ENCODE measurements at places on chromosomes 3 and 15. TPM values are rescaled to one million over a fixed set of nuclear protein-coding genes. Genes with fewer than 3 reads are reported as not detected.

- no peak for DNase-seq
These were observed 252.0 kb downstream of the UBE2E2 start for GRCh38 chr3:23455084-23455483.

DNA sequence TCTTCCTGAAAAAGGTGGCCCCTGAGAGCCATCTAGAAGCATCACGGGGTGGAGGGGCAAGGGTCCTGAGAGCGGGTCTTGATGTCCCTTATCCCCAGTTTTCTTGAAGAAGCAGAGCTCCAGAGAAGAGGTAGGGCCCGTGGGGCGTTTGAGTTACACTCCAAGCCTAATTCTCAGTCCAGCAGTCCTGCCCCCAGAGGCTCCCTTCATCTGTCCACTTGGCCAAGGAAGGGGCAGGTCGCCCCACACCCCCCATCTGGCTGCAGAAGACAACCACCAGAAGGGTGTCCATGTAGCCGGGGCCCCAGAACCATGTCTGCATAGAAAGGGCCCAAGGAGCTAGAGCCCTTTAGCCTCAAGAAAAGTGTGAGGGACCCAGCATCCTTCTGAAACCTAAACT is 25.5 kb upstream of the RPL32 start:
- DNase-seq: no peak

DNA sequence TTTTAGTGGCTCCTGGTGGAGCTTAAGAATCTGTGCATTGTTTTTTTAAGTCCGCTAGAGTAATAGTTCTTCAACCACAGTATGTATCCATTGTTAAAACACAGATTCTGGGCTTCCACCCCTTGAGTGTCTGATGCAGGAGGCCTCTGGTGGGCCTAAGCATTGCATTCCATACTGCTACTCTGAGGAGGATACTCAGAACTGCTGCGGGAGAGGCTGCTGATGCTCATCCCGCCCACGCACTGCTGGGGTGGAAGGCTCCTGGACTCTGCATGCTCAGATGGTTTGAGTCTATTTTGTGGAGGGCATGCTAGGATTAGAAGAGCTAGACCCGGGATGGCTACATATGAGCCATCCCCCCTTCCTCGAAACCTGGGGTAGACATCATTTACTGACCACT is 74.4 kb downstream of the THSD4 start:
- no peak for DNase-seq

GRCh38 chr15:63447017-63447676 is 57.2 kb upstream of the USP3 start:
- no peak for DNase-seq

DNA sequence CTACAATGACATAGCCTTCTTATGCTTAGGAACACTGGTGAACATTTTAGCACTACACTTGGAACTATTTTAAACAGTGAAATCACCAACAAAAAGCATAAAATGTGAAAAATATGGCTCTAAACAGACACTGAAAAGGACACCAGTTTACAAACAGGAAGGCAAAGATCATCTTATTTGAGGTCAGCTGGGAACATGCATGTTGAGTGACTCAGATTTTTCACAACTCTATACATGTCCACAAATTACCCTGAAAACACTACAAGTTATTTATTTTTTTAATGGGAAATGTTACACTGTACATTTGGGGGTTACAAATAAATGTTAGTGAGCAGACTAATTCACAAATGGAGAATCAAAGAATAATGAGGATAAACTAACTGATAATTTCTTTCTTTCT is 12.5 kb upstream of the GK5 start:
- no peak for DNase-seq

DNA sequence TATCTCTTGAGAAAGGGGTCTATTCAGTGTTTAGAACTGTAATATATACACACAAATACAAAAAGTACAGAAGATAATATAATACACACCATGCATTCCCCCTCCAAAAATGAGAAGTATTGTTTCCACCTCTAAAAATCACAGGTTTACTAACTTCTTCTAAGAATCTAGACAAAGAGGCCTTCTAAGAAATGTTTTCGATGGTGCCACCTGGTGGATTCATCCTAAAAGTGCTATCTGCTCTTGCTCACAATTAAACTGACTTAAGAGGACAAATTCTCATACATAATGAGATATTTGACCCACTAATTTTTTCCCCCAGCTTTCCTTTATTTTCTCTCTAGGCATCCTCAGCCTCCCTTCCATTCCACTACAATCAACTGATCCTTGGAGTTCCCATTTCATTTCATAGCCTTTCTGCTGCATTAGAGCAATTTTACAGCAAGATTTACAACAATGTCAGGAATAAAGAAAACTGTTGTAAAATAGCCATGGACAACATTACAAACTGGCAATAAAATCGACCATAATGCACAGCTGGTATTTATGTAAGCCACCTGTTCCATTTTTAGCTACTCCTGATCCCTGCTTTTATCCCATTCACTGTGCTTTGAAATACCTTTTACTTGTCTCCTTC is 124.6 kb downstream of the ARRDC4 start:
- DNase-seq: no peak

DNA sequence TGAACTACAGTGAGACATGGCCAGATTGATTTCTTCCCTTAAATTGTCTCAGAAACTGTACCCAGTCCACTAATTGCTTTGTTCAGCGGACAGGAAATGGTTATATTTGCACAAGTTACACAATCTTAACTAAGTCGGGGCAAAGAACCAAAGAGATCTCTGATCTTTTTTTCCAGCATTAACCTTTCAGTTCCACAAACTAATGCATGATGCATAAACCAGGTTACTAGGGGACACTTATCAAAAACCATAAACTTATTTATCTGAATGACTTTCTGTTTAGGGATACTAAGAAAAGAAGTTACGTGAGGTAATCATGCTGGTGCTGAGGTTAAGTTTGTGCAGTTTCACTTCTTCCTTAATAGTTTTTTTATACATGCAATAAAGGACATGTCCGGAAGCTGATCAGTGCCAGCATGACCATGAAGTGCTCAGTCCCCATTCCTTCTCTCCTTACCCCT is 22.4 kb downstream of the FNDC3B start:
- DNase-seq: peak; percentile 21

- no peak for DNase-seq
These were observed 348.5 kb downstream of the ERC2 start for GRCh38 chr3:56119575-56120349.

GRCh38 chr15:50825946-50826345 is 60.4 kb upstream of the SPPL2A start:
- DNase-seq: no peak

DNA sequence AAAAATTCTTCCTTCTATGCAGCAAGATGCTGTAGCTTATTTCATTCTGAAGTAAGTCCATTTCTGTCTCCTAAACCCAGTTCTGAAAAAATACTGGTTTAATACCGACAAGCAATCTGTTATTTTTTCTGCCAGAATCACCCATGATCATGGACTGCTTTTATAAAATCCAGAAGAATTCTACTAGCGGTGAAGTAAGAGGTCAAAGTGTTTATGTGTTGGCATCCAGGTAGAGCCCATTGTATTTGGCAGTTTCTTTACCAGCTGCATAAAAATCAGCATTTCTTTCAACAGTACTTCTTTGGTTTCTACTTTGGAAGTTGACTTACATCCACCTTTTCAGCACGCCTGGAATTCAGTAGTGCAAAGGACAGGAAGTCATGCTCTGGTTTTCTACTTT is 484.8 kb downstream of the NAALADL2 start:
- no peak for DNase-seq

- DNase-seq: no peak
These were observed 1.8 kb upstream of the PCBP4 start for GRCh38 chr3:51968883-51969678.

DNA sequence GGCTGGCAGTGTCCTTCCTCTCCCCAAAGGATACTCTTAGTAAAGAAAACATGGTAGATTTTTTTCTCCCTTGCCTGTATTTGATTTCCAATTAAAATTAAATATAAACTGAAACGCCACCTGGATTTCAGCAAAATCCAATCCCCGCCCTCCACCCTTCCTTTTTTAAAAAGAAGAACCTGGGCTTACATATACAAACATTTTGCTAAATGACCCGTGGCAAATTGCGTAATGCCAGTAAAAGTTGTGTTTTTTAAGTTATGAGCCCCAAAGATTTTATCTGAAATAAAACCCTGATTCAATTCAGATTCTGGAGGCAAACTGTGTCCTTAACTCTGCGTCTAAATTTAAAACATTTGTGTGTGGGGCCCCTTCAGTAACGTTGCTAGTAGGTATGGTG is 403.0 kb downstream of the FOXP1 start:
- DNase-seq: no peak

The CERS3 gene
- not detected for total RNA-seq

The KLHL24 gene
- total RNA-seq: 85.1 TPM

The CCDC71 gene
- total RNA-seq: 37.8 TPM

The ADGRG7 gene
- 54.9 TPM for total RNA-seq

The BUB1B gene
- total RNA-seq: 10.6 TPM

The PPCDC gene
- total RNA-seq: 8.4 TPM

The NOX5 gene
- not detected for total RNA-seq

The DNAH1 gene
- 19.3 TPM for total RNA-seq

The SV2B gene
- 2.5 TPM for total RNA-seq

The RFX7 gene
- 9.6 TPM for total RNA-seq

The DNASE1L3 gene
- total RNA-seq: 5.4 TPM

The NMB gene
- total RNA-seq: 2.8 TPM

The CHRM5 gene
- total RNA-seq: not detected

The NPHP3 gene
- 58.7 TPM for total RNA-seq

Data from Peyer's patch (tissue), 4 donors.